ENCODE measurements at places on chromosomes 16 and 17.

- no peak for DNase-seq
These were observed 7.7 kb downstream of the HS3ST3B1 start for GRCh38 chr17:14308636-14308964.

- no peak for DNase-seq
These were observed 3.1 kb downstream of the KIAA0753 start for GRCh38 chr17:6637458-6637840.

GRCh38 chr17:39676198-39676819 is 8.1 kb downstream of the PNMT start:
- DNase-seq = no peak

DNA sequence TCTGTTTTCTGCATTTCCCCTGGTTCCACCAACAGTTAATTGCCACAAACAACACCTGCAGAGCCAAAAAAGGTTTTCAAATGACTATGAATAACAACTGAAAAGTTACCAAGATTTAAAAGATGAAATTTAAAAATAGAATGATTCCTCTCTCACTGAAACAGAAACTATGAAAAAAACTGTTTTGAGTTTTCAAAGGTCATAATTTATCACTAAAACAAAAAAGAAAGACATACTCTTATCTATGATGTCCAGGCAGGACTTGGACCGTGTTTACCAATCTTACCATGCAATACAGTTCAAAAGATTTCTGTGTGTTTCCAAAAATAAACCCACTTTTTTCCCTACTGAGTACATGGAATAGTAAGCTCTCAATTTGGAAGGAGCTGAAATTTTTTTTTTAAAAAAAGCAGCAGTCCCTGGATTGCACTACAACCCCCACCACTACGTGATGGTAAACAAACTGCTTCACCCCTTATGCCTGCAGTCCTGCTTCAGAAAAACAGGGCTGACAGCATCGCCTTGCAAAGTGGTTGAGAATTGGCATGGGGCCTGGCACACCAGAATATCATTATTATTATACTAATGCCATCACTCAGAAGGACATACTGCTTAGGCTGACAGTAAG is 8.5 kb downstream of the TXNDC11 start:
- no peak for DNase-seq

GRCh38 chr17:63178530-63178929 is 212.5 kb downstream of the TANC2 start:
- no peak for DNase-seq

GRCh38 chr17:51803161-51803560 is 355.4 kb downstream of the CA10 start:
- DNase-seq = no peak

All from fibroblast of skin of left biceps (primary cell).